ENCODE measurements at places on chromosomes 7 and 10.
A peak's percentile ranks its signal among the peaks of the same experiment; 100 is the strongest.

GRCh38 chr7:86768967-86769760 lies 125.5 kb downstream of the GRM3 start:
- no peak for DNase-seq

DNA sequence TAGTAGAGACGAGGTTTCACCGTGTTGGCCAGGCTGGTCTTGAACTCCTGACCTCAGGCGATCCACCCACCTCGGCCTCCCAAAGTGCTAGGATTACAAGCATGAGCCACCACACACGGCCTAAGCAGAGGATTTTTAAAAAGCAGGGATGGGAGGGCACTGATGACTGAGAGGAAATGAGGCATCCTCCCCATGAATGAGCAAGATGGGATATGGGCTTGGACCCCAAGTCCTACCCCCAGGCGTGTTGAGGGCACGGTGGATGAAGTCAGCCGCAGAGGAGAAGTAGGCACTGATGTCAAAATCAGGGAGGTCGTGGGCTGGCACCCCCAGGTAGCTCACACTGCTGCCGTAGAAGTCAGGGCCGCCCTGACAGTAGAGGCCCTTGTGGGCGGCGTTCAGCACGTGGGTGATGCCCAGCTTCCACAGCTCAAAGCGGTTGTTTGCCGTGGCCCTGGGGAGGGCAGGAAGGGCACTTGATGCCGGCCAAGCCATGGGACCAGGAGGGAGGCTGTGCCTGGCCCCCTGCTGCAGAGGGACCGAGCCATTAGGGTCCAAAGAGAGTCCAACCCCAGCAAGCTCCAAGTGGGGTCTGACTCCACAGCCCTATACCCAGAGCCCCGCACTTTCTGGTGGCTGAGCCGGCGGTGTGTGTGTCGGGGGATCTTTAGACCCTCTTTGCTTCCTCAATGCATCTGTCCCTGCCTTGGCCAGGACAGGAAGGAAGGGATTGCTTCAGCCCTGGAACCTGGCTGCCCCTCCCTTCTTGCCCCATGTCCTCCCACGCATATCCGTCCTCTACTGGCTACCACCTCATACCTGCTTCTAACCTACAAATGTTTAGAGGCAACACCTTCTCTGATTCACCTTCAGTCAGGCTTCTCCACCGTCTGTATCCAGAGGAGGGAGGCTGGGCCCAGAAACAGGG lies 3.4 kb upstream of the SAMD8 start:
- no peak for DNase-seq

DNA sequence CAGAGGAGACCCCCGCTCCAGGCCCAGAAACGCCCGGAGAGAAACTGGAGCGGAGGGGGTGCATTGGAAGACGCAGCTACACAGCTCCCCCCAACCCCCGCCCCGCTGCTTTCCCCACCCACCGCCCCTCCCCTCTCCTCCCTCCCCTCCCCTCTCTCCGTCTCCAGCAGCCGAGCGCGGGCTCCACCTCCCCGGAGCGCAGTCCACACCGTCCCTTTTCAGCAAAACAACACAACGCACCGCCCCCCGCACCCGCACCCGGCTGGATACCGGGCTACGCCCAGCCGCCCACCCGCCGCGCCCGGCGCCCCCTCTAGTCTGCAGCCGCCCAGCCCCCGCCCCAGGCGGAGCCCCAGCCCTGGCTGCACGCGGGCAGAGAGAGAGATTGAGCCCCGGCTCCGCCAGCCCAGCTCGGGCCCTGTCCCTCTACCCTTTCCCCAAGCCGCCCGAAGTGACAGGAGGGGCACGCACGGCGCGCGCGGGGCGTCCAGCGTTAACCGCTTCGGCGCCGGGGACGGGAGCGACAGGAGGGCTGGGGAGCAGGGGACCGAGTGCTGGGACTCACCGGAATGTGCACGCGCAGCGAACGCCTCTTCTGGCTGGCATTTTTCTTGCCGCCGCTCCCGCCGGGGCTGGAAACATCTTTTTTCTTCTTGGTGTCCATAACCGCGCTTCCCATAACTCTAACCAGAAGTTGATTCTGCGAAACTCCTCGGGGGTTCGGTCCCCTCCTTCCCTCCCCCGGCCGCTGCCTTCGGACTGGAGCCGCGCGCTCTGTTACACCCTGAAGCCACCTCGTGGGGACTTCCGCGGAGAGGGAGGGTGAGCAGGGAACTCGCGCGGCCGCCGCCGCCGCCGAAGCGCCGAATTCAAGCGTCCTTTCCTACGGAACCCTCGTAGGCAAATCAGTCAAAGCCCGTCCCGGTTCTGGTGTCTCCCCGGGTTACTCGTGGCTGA lies 695 bp downstream of the PRKAG2 start:
- DNase-seq, result peak; percentile 70

DNA sequence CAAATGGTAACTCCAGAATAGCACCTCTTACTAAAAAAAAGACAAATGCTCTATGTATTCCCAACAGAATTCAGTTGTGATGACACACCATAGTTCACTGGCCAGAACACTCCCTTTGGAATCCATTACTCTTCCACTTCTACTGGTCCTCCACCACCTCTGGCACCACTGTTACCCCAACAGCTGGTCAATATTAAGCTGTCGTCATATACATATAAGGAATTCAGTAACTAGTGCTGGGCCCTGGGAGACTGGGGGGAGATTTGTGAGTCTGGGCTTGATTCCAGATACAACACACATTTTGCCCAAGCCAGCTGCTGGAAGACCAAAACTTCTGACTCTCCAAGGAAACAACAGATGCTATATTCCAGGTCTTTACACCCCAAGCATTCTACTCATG lies 26.0 kb upstream of the ITGA8 start:
- no peak for DNase-seq

- DNase-seq, result no peak
Observed at GRCh38 chr10:103127241-103127640, 65.8 kb downstream of the NT5C2 start.

- DNase-seq, result no peak
Observed at GRCh38 chr10:112313234-112313633, 30.0 kb downstream of the TECTB start.

GRCh38 chr10:70903262-70903921 lies 15.0 kb upstream of the PCBD1 start:
- DNase-seq, result peak; percentile 25

DNA sequence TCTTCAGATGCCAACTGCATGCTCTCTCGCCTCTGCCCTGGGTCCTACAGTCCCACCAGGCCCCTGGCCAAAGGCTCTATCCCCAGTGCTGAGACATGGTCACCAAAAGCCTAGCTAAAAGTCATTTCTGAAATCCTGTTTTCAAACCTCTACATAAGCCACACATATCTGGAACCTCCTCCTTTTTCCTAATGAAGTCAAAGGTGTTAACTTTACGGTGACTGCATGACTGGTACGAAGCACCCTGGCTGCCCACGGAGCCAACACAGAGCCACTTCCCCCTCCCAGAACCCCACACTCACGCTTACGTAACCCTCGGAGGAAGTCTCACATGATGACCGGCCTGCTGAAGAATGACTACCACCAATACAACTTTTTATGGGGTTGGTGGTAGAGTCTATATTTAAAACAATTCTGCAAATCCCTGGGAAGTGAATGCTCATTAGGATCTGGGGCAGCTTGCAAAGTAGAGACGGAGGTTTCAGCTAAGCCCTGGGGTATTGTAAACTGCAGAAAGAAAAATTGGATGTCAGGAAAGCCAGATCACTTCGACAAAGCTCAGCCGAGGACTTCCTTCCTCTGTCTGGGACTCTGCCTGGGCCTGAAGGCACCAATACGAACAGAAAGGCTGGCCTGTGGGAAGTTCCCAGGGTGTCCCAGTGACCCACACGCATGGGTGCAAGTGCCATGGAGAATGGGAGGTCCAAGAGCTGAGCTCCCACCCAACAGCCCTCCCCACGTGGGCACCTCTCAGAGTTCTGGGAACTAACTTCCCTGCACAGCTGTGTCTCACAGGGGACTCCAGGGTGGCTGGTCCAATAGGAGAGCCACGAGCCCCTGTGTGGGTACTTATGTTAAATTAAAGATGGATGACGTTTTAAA lies 50.7 kb downstream of the PDGFA start:
- DNase-seq, result no peak

- no peak for DNase-seq
Observed at GRCh38 chr10:106716381-106716780, 448.1 kb downstream of the SORCS1 start.

DNA sequence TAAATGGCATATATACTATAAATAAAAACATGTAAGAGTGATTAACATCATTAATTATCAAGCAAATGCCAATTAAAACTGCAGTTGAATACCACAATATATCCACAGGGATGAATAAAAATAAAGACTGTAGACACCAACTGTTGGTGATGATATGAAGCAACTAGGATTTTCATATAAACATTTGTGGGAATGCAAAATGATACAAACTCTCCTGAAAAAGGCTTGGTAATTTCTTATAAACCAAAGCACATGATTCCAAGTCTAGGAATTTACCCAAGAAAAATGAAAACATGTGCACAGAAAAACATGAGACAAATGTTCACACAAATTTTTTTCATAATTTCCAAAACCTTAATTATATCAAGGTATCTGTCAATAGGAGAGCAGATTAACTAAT lies 448.1 kb downstream of the ETV1 start:
- no peak for DNase-seq

DNA sequence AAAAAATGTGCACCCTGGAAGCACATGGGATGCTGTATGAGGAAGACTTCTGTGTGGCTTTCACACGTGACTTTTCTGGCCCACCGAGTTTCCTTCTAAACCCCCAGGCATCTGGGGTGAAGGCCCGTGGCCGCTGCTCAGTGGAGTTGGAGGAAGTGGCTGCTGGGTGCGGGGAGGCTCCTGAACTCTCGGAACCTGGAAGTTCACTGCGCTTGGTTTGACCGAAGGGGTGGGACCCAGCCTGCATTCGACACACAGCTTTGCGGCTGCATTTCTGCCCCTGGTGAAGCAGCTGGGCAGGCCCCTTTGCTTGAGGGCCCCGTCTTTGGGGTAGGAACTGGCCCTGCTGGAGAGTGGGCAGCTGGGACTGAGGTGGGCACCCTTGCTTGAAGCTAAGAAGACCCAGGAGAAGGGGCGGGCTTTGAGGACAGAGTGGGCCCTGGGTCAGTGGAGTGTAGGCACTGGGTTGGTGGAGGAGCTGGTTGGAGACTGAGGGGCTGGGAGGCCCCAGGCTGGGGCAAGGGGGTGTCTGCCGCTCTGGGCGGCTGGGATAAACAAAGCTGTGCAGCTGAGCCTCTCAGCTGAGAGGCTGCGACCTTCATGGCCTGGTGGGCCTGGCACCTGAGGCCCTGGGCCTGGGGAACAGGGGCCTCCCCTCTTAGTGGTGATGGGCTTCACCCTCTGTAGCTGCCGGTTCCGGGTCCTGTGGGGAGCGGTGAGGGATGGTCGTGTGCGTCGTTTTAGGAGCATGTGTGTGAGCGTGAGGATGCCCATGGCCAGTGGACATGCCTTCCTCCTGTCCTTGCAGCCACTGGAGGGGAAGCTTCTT lies 78.0 kb downstream of the INPP5A start:
- no peak for DNase-seq

GRCh38 chr10:91804126-91804510 lies 5.9 kb downstream of the TNKS2 start:
- DNase-seq, result no peak

DNA sequence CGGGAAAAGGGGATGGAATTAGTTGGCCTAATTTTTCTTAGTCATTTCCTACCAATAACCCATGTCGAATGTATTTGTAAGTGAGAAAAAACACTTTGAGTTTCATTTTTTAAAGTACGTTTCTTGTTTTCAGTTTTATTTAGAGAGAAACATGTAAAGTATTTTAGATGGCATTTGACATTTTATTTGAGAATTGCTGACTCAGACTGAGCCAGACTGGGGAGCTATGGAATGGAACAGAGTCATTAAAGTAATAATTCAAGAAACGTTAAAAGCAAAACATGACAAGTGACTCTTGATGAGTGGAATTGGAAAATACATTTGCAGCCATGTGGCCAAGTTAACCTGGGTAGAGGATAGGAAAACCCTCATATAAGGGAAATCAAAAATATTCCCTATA lies 286.1 kb upstream of the NPSR1 start:
- DNase-seq, result no peak

DNA sequence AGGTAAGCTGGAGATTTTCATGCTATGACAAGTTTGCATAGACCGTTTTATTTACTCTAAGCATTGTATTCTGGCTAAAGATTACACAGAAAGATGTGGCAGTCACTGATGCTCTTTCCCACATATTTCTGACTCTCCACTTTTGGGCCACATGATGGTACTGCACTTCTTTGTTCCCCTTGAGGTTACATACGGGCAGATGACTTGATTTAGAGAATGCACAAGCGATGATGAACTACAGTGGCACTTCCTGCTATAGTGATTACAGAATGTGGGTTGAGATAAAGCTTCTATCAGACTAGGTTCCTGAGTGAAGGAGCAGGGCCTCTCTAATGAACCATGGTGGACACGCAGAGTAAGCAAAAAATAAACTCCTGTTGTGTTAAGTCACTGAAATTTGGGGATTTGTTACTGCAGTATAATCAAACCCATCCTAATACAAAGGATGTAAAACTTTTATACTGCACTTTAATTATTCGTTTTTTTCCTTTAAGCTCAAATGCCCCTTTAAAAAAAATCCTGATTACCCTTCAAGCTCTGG lies 177.9 kb downstream of the TAX1BP1 start:
- no peak for DNase-seq
